Vagina (tissue), 2 donors: ENCODE measurements at places on chromosomes 16 and 17.

GRCh38 chr16:69100071-69100691 is 5.3 kb upstream of the HAS3 start:
- no peak for DNase-seq

GRCh38 chr16:16994831-16995230 is 475.9 kb downstream of the XYLT1 start:
- DNase-seq, result no peak

DNA sequence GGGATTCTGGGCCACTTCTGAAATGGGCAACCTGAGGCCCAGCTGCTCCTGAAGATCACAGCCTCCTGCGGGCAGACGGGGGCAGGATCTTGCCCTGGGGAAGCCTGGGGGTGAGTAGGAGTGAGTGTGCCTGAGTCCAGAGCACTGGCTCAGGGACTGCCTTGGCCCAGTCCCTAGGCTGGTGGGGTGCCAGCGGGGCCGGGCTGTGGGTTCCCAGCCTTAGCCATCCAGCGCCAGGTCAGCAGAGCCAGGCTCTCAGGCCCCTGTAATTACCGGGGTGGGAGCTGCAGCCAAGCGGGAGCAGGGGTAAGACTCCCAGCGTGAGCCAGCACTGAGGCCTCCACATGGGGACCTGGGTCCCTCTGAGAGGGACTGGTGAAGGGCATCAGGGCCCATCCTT is 8.2 kb downstream of the SPNS2 start:
- DNase-seq, result no peak

DNA sequence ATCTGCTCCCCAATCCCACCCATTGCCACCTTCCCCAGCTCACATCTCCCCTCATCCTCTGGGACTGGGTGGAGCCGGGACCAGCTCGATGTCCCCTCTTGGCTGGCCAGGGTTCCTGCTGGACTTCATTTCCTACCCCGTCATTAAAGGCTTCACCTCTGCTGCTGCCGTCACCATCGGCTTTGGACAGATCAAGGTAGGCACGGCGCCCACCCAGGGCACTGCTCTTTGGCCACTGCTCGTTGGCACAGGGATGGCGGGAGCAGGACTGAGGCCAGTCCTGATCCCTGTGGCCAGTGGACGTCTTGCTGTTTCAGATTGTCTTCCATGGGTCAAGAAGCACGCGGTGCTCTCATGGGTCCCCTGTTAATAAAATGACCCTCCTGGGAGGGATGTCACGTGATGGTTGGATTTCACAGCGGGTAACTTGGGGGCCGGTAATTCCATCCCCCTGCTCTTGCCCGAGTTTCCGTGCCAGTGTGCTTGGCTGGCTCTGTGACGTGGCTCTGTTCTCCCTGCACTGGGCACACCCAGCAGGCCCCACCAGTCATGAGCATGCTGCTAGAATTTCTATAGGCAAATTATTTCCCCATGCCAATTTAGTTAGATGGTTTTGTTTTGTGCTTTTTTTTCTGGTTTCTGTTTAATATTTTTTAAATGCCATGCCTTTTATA is 3.1 kb downstream of the SLC26A11 start:
- no peak for DNase-seq
